ENCODE measurements at places on chromosomes 6 and 20.

GRCh38 chr6:153149891-153150290, 18.8 kb upstream of the RGS17 start:
- DNase-seq: no peak

- no peak for DNase-seq
Observed at GRCh38 chr6:156890627-156891314, 113.6 kb downstream of the ARID1B start.

DNA sequence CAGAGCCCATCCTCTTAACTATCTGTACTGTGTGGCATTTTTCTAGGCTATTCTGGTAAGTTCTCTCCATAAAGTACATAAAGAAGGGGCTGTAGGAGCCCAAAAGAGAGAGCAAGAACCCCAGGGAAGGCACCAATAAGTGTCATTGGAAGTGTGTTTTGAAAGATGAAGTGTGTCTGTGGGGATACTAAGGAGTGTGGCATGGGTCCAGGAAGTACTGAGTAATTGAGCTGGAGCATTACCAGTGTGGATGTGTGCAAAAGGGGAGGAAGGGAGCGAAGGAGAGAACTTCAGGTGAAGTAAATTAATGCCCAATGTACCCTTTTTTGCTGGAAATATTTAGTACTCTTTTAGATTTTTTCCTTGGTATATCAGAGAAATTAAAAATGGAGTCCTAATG, 63.9 kb downstream of the KCNS1 start:
- DNase-seq: no peak

DNA sequence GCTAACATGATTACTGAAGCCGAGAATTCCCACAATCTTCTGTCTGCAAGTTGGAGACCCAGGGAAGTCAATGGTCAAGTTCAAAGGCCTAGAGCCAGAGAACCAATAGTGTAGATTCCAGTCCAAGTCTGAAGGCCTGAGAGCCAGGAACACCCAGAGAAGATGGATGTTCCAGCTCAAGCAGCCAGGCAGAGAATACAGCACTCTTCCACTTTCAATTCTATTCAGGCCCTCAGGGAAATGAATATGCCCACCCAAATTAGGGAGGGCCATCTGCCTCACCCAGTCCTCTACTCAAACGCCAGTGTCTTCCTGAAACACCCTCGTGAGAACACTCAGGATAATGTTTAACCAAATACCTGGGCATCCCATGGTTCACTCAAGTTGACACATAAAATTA, 123.5 kb downstream of the THBS2 start:
- DNase-seq: no peak

DNA sequence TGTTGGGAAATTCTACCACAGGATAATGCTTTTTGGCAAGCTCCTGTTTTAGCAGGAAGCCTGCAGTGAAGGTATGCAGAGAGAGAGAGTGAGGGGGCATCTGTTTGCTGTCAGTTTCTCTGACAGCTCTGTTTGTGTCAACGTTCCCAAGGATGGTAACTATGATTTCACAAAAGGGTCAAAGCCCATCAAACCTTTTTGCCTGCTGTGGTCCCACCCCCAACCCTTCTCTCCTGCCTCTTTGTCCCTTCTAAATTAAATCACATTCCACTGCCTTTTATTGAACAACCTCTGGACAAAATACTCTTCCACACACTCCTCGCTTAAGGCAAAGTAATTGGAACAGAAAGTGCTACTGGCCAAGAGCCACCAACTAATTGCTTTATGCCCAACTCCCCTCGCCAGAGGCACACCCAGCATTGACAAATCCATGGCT, 128.3 kb downstream of the TSHZ2 start:
- DNase-seq: no peak

GRCh38 chr6:97052152-97052787, 127.7 kb downstream of the KLHL32 start:
- no peak for DNase-seq
